ENCODE measurements at places on chromosomes 2 and 18.

GRCh38 chr18:37441821-37442220, 123.8 kb downstream of the CELF4 start:
- no peak for DNase-seq

GRCh38 chr18:75581336-75582131, 154.0 kb upstream of the SMIM21 start:
- no peak for DNase-seq

DNA sequence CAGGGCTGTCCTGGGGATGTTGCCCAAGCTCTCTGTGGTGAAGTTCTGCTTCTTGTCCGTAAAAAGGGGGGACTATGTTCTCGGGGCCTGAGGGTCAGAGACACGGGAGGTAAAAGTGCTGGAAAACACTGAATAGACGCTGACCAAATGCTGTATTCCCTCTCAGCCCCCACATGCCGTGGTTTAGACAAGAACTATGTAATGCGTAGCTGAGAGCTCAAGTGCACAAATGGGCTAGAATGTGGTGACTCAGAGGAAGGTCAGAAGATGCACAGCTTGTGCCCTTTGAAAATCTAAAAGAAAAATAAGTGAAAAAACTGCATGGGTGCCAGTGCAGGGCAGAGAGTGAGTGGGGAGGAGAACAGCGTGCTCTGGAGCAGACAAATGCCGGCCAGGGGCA, 80.3 kb upstream of the MAP4K4 start:
- DNase-seq: no peak

GRCh38 chr2:30393510-30393909, 53.5 kb upstream of the LCLAT1 start:
- DNase-seq: no peak

GRCh38 chr2:143891879-143892308, 628.0 kb downstream of the ZEB2 start:
- no peak for DNase-seq

- DNase-seq: no peak
Observed at GRCh38 chr18:26227051-26227670, 916 bp downstream of the TAF4B start.

DNA sequence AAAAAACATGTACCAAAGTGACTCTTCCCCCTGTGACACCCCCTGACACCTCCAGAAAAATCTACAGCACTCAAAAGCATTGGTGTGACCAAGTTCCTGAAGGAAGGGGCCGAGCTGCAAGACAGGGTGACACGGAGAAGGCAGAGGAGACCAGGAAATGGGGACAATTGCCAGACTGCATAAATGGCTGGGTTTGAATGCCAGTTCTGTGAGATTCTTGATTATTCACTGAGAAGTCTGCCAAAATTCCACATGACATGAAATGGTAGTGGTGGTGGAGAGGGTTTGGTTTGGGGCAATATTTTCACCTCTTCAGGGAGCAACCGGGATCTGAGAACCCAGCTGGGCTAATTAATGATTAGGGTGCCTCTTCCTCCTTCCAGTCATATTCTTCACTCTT, 178.5 kb downstream of the ARL4C start:
- no peak for DNase-seq

- DNase-seq: no peak
Observed at GRCh38 chr2:145273840-145274239, 753.9 kb upstream of the ZEB2 start.

DNA sequence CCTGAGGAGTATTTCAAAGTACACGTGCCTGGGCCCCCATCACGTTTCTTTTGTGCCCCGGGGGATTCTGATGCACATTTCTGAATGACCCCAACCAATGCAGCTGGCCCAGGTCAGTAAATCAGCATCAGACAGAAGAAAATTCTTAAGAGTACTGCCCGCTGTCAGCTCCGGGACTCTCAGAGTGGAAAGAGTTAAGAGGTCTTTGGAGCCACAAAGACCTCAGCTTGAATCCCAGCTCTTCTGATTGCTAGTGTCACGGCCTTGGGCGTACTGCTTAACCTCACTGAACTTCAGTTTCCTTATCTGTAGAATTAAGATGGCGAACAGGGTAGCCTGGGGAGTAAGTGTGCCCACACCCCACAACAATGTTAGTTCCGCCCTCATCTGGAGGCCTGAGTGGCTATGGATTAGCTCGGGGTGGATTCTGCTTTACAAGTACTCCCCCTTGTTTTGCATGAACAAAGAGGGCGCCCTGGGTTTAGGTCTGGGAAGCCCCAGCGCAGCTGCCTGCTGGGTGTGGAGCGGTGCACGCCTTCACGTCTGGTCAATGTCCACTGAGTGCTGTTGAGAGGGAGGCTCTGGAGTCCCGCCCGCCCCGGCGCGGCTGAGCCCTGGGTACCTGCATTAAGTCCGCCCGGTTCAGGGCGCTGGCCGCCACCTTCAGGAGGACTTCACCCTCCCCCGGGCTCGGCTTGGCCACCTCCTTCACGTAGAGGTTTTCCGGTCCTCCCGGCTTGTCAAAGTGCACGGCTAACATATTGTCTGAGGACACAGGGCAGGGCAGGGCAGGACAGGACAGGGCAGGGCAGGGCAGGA, 858 bp downstream of the TP53I3 start:
- no peak for DNase-seq

DNA sequence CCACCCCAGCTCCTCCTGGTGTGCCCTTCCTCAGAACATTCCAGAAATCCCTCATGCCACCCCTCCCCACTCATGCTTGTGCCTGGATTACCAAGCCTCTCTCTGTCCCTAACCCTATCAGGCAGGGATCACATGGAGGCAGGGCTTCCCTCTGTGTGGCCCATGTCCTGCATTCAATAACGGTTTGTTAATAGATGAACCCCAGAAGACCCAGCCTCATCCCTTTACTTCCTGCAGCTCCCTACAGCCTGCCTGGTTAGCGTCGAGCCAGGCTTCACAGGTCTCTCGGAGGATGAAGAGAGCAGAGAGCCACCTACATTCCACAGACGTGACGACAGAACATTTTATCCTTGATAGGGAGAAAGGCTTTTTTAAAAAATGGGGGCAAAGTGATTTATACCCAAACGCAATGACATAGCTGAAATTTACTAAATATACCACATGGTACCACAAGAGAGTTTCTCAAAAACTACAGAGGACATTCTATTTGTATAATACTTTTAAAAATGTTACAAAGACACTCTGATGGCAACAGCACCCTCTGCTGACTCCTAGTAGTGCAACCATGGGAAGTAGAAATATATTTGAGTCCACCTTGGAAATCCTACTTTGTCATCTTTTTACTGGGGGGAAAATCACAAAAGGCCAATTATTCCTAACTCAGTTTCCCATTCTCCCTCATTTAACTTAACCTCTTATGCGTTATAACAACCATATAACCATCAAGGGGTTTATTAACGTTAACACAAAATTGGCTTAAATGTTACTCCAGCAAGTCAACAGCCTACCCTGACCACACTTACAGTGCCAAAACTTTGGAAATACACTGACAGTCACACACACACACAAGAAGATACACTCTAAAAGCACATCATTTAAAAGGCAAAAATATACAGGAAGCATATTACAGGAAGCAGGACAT, 30.7 kb downstream of the FBXO15 start:
- DNase-seq: no peak

DNA sequence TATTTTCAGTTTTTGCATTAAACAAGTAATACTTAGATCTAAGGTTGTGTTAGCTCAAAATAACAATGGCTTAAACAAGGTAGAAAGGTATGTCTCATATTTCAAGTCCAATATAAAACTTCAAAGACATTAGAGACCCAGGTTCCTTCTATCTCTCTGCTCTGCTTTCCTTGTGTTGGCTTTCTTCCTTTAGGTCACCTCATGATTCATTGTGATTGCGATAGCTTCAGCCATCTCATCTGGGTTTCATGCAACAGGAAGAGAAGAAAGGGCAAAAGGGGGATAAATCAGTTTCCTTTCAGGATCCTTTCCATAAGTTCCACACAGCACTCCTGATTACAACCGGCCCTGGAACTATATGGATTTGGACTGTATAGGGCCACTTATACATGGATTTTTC, 16.0 kb upstream of the TBR1 start:
- DNase-seq: no peak

GRCh38 chr2:166140475-166140874, 12.7 kb upstream of the SCN1A start:
- no peak for DNase-seq

DNA sequence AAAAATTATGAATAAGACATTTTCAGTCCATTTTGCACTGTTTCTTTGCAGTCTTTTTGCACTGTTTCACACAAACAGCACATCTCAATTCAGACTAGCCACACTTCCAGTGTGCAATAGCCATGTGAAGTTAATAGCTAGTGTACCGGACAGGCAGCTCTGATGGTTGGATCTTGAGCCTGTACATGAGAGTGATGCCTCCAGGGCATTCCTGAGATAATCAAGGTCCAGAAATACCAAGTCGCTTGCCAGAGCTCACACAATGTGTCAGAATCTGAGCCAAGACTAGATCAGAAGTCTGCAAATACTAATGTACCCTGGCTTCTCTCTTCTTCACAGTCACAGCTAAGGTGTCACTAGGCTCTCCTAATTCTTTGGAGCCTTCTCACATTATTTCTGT, 180.2 kb downstream of the OSR1 start:
- no peak for DNase-seq

- no peak for DNase-seq
Observed at GRCh38 chr2:188235364-188235763, 56.3 kb upstream of the GULP1 start.

DNA sequence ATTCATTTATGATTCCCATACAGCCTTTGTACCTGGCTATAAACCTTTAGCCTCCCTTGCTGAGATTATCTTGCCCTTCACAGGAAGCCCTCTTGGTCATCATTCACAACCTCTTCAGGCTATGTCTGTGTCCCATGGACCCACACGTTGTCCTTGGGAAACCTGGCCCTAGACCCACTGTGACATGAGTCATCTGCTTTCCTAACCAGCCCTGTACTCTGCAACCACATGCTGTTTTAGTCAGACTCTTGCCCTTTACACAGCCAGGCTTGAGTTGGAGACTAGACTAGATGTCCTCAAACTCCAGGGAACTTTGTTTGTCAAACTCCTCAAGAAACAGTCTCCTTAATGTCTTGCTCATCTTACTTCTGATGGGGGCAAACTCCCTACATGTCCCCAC, 229.3 kb upstream of the ZSWIM2 start:
- DNase-seq: no peak

DNA sequence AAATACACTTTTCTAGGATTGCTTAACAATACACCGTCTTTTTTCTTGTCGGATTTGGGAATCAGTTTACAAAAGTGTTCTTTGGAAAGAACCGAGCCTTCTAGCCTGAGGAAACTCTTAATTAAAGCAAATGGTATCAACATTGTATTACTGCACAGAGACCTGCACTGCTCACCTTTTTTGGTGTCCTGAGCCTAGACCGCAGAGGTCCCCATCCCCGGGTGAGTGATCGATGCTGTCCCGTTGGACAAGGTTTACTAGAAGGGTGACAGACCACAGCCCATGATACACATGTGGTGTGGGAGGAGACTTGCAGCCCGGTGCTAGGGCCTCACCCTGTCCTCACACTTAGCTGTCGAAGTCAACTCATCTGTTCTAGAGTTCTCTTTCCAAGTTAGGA, 55.3 kb downstream of the TSHZ1 start:
- DNase-seq: no peak

DNA sequence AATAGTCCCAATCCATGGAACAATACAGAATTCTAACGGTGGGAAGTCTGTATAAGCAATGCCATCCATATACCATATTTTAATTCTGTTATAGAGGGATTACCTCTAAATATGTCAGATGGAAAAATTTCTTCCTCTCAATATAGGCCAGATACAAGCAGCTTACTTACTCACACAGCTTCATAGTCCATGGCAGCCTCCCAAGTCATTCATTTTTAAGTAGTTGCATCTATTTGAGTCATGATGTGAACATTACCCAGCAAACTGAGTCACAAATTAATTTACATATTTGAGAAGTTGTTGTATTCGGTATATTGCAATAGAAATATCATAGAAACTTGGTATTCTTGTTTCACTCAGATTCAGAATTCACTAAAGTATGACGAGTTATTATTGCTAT, 20.3 kb downstream of the TBR1 start:
- DNase-seq: no peak

GRCh38 chr2:195026261-195026660, 630.8 kb upstream of the SLC39A10 start:
- no peak for DNase-seq

DNA sequence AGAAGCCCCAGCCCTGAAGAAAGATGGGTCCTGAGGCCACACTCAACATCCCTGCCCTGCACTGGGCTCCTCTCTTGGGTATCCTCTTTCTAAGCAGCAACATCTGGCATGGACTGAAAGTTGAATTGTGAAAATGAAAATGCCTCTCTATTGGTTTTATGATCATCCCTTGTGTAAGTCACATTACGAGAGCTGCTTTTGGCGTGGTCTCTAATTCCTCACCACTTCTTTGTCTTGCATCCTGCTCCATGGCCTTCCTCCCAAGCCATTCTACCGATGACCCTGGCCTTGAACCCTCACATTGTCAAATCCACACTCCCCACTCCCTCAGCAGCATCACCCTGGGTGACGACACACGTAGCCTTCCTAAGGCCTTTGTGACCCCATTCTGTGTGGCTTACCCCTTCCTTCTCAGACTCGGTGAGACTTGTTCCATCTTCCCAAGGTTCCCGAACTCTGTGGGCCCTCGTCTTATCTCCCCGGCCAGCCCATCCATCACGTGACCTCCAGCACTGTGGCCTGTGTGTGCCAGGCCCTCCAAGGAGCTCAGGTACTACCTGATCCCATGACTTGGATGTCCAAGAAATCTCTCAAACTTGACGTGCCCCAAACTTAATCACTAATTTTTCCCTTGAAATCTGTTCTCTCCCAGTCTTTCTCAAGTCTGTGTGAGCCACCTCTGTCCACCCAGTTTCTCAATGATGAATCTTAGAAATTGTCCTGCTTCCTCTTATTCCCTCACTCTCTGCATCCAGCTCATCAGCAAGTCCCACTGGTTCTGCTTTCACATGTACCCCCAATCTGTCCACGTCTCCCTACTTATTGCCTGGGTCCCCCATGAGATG, 194.7 kb upstream of the HS6ST1 start:
- DNase-seq: no peak

DNA sequence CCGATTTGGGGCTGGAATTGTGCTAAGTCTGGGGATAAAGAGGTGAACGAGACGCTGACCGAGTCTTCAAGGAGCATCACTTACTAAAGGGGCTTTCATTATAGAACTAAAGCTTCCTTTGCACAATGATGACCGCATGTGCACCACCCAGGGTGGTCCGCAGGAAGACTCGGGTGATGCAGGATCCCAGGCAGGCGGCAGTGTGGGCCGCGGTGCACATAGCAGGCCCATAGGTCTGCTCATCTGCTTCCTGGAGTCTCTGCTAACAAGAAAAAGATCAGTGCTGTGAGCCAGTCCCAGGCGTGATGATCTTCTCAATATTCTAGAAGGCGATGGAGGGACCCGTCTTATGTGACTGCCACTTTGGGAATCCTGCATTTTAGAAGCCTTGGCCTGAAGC, 122.8 kb downstream of the PXDN start:
- no peak for DNase-seq

DNA sequence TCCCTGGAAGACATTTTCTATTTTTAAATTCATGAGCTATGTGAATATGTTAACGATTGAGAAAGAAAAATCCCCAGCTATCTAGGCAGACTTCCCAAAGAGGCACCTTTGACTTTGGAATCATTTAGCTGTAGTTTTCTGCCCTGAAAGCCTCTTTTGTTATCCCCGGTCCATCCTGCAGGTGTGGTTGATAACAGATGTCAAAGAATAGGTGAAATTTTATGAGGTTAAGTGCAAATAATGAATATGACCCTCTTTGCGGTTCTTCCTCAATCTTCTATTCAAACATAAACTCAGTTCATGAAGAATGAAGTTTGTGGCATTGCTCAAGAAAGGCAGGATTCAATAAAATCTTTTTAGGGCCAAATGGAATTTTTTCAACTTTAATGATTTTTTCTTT, 51.6 kb upstream of the ATP8B1 start:
- DNase-seq: no peak
